ENCODE measurements at places on chromosomes 7 and 10.
A peak's percentile ranks its signal among the peaks of the same experiment; 100 is the strongest.

DNA sequence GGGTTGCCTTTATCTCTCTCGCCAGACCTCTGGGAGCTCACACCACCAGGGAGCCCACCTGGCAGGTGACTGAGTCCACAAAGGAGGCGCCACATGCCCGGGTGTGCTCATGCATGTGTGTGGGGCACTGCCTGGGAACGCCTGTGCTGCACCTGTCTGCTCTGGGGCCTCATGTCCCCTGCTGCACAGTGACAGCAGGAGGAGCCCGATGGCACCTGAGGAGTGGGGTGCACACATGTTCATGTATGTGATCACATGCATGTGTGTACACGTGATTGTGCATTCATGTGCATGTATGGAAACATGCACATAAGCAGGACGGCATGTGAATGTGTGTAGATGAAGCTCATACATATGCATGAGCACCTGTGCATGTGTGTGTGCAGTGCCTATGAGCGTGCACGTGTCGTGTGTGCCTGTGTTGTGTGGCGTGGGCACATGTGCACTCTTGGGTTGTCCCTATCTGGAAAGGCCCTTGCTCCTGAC is 22.0 kb downstream of the YKT6 start:
- no peak for DNase-seq

GRCh38 chr10:12656518-12657142 is 307.3 kb downstream of the CAMK1D start:
- DNase-seq: peak; percentile 74

DNA sequence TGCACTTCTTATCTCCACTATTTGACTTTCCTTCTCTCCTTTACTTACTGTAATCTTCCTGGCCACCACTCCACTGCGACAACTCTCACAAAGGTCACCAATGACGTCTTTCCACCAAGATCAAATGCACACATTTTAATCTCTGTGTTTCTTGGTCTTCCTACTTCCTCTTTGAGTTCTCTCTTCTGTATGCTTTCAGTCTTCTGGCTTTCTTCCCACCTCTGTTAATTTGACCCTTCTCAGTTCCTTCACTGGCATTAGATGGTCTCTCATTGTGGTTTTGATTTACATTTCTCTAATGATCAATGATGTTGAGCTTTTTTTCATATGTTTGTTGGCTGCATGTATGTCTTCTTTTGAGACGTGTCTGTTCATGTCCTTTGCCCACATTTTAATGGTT is 31.9 kb downstream of the FAM107B start:
- DNase-seq: no peak

DNA sequence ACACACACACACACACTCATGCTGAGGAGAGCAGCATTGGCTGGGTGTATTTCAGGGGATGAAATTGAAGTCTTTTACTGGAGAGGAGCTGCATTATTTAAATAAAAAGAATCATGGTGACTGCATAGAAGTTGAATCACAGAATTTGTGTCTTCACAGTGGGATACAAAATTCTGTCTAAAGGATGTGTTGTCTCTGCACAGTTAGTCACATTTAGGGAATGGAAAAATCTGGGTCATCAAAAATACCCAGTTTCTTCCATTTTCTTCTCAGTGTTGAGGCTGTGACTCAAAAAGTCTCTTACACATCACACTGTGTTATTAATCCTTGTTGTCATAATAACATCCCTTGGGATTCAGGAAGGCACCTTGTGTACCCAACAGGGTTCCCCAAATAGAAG is 10.9 kb downstream of the PAPSS2 start:
- no peak for DNase-seq

DNA sequence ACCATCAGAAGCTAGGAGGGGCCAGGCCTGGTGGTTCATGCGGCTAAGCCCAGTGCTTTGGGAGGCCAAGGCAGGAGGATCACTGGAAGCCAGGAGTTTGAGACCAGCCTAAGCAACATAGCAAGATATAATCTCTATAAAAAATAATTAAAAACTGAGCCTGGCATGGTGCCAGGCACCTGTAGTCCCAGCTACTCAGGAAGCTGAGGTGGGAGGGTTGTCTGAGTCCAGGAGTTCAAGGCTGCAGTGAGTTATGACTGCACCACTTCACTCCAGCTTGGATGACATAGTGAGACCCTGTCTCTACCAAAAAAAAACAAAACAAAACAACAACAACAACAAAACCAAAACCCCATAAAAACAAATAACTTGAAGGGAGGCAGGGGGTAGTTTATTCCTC is 172.9 kb upstream of the FAM171A1 start:
- DNase-seq: no peak

- DNase-seq: peak; percentile 12
Observed at GRCh38 chr10:78703593-78703992, 365.2 kb upstream of the ZMIZ1 start.

DNA sequence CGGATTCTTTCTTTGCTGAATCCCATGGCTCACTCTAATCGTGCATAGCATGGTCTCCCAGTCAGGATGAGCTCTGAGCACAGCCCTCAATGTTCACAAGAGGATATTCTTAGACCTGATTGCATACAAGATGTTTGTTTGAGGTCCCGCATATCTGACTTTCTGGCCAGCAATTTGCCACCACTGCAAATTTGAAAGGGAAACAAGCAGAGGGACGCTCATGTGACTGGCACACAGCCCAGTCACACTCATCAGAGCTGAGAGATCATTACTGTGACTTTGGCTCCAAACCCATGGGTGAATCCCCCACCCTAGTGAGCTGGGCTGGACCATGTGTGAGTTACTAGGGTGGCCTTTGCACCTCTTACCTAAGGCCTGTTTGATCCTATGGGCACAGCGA is 9.9 kb downstream of the TAS2R41 start:
- DNase-seq: peak; percentile 41

DNA sequence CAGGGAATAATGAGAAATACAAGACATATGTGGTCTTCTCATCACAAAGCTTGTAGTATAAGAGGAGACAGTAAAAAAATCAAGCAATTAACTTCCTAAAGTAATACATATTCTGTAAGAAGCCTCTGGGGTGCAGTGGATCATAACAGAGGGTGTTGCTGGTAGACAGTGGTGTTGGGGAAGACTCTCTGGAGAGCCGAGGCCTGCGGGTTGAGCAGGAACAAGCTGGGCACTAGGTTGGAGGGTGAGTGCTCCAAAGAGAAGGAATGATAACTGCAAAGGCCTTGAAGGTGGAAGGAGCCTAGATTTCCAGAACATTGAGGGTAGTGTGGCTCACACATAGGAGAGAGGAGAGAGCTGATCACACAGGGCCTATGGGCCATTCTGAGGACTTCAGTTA is 1.5 kb downstream of the GIMAP4 start:
- no peak for DNase-seq

GRCh38 chr7:11642276-11642675 is 189.7 kb downstream of the THSD7A start:
- DNase-seq: no peak

Data from cardiac fibroblast (primary cell).